ENCODE measurements at places on chromosomes 5 and 9.

DNA sequence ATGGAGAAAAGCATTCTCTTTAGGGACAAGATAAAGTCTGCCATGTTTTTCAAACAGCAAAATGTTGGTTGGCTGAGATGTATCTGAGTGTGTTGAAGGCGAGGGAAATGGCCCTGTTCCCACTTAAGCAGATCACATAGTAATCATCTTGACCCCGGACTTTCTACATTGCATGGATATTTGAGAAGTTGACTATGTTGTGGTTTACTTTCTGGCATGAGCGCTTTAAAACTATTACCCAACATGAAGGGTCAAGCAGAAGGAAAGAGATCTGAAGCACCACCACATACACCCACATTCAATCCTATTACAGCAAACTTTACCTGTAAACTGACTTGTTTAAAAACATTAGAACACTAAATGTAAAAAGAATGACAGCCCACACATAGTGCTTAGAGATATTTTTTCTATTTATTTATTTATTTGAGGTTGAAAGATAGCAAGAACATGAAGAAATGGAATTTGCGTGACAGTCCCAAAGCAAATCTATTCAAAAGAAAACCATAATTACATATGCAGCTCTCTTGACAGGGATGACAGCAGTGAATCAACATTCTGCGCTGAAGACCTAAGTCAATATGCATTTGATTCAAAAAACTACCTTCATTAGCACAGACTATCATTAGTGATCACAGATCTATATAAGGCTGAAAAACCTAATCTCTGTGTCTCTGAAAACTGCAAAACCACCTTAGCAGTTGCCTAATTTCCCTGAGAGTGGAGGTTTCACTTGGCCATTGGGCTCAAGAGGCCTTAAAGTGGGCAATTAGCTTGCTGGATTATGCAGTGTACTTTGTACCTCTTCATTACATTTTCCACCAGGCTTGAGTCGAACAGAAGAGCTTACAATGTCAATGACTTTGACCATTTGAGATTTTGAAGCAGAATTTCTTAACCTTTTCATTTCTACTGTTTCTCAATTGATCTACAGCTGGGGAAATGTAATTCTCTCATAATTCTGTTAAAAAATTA lies 195.0 kb downstream of the PDE4D start:
- no peak for DNase-seq

GRCh38 chr9:699396-699795 lies 142.1 kb upstream of the DMRT1 start:
- DNase-seq, result no peak

- DNase-seq, result peak; percentile 25
Observed at GRCh38 chr5:83354958-83355357, 116.6 kb upstream of the VCAN start.

GRCh38 chr9:103152473-103152872 lies 157.3 kb downstream of the CYLC2 start:
- peak; percentile 39 for DNase-seq

GRCh38 chr9:119071636-119072035 lies 297.6 kb downstream of the BRINP1 start:
- DNase-seq, result no peak

GRCh38 chr5:143402553-143403333 lies 743 bp downstream of the NR3C1 start:
- no peak for DNase-seq

DNA sequence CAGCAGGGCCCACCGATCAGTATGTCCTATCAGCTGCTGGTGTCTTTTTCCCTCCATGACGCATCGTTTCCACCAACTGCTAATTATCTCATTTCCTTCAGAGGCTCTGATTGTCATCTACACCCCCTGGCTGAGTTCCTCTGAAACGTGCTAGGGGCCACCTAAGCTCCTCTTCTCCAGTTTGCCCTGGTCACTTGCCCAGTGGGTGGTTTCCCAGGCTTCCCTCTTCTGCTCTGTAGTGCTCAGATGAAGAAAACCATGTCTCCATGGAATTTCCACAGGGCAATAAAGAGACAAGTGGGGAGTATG lies 65.3 kb downstream of the TSTD2 start:
- DNase-seq, result no peak

- DNase-seq, result no peak
Observed at GRCh38 chr9:85713897-85714296, 27.9 kb downstream of the AGTPBP1 start.

- peak; percentile 74 for DNase-seq
Observed at GRCh38 chr5:97297063-97297703, 114.1 kb upstream of the RIOK2 start.

DNA sequence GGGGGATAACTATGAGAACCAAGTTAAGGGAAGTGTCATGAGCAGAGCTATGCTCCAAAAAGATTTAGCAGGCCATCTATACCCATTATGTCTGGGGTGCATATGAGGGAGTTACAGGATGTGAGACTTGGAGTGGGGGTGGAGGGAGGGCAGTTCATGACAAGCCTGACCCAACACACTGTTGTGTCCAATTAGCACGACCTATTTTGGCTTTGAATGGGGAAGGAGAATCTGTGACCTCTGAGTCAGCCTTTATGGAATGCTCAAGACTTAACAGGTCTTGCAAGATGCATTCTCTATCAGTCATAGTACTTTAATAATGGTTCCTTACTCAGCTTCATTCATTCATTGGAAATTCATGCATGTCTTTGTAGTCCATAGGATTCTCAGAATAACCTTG lies 71.7 kb downstream of the GRIA1 start:
- DNase-seq, result no peak

DNA sequence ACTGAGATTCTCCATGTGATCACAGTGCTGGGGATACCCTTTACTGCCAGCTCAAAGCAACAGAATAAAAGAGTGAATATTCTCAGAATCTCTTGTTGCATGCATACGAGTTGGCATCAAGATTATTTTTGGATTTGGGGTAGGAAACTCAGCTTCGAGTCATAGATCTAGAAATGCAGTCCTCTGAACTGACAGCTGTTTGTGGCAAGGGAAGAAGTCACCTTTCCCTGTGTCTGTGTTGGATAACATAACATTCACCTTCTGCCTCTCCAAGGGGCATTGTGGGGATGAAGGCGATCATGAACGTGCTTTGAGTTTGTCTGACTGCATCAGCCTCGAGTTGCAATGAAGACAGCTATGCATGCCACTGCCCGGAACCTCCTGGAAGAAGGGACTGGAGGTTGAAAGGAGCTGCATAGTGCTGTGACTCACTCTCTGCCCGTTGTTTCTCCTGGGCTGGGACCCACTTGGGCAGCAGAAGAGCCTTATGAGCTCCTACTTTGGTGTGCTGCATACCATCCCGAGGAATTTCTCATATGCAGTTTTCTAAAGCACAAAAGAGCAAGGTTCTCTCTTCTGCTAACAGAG lies 231.7 kb downstream of the ARHGAP26 start:
- DNase-seq, result no peak

GRCh38 chr5:65111961-65112658 lies 343.4 kb downstream of the CWC27 start:
- DNase-seq, result no peak

DNA sequence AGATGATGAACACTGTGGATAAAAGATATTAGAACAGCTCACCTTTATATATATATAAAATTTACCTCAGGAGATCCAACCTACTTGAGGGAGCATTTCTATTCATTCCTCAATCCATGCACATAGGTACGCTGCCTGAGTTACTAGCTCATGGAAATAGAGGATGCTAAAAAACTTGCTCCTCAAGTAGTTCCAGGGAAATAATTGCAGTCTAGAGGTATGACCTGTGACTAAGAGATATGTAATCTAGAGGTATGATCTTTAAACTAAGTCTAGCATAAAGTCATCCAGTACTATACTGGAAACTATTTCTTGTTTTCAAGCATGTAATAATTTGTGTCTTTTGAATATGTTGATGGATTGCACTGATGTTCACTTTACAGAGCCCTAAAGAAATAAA lies 471.2 kb downstream of the TAF11L14 start:
- no peak for DNase-seq

DNA sequence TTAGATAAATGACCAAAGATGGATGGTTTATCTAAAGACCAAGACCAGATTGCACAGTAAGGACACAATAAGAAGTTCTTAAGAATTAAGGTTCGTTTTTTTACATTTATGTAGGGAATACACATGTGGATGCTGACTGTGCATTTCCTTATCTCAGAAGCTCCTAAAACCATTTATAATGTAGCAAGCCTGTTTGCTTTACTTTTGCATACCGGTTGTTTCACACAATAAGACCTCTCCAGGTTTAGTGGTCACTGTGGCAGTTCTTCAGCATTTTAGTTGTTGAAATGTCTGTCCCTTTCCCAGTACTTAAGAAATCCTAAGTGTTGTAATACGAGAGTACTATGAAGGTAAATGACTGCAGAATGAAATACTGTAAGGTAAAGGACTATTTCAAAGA lies 43.6 kb downstream of the BASP1 start:
- no peak for DNase-seq

GRCh38 chr5:1259806-1260480 lies 34.8 kb downstream of the SLC6A18 start:
- no peak for DNase-seq

DNA sequence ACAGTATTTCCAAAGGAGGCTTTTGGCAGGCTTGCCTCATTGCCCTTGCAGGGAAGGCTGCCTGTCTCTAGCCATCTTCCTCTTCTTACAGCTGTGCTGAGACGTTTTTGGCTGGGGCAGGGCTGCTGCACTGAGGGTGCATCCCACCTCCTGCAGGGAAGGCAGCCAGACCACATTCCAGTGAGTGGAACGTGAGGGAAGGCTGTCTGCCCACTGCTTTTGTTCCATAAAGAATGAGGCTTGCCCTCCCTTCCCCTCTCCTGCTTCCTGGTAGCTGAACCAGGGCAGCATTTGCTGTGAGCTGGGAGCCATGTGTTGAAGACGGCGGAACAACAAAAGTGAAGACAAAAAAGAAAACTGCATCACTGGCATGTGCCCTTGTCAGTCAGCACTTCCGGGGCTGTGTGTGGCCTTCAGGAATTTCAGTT lies 16.8 kb downstream of the MGAT1 start:
- no peak for DNase-seq

DNA sequence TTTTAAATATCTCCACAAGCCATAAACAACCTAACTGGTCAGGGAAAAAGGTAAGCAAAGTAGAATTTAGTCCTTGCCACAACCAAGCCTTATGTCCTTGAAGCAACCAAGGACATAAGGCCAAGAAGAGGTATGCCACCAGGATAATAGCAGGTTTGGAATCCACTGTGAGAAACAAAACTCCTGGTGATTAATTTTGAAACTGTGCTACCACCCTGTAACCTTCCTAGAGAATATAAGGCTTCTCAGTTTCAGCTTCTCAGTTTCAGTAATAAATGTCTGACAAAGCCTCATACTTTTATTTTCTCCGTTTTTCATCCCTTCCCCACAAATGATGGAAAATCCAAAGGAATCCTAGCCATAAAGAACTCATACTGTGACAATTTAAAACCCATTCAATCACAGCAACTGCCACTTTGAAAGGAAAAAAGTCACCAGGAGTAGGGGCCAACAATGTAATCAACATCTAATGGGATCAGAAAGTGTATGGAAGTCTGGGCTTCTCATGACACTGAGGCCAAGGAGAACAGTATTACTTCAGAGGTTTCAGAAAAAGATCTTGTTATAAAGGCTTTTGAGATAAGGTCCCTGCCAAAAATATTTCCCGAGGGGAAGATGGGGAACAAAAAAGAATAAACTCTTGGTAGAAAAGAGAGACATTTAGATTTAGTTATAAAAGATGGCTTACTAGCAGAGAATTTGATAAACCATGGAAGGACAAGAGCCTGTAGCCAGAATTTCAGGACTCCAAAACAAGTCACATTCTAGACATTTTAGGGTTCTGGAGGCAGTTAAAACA lies 189.2 kb downstream of the TSSK1B start:
- DNase-seq, result no peak

GRCh38 chr9:93520523-93520922 lies 55.9 kb upstream of the PHF2 start:
- DNase-seq, result no peak

- DNase-seq, result no peak
Observed at GRCh38 chr5:141484641-141485311, at the start of gene PCDHGC4. PCDHGC4 (plus strand) TSS chr5:141485030; CDS start chr5:141485174, 144 bp downstream.

GRCh38 chr5:33231935-33232334 lies 208.8 kb upstream of the TARS1 start:
- DNase-seq, result no peak

- no peak for DNase-seq
Observed at GRCh38 chr9:88280816-88281382, 107.3 kb upstream of the SPIN1 start.

GRCh38 chr5:143488381-143488780 lies 84.9 kb upstream of the NR3C1 start:
- DNase-seq, result no peak

GRCh38 chr5:178532236-178532635 lies 58.0 kb downstream of the COL23A1 start:
- no peak for DNase-seq

- no peak for DNase-seq
Observed at GRCh38 chr5:15525703-15526275, 25.8 kb downstream of the FBXL7 start.

DNA sequence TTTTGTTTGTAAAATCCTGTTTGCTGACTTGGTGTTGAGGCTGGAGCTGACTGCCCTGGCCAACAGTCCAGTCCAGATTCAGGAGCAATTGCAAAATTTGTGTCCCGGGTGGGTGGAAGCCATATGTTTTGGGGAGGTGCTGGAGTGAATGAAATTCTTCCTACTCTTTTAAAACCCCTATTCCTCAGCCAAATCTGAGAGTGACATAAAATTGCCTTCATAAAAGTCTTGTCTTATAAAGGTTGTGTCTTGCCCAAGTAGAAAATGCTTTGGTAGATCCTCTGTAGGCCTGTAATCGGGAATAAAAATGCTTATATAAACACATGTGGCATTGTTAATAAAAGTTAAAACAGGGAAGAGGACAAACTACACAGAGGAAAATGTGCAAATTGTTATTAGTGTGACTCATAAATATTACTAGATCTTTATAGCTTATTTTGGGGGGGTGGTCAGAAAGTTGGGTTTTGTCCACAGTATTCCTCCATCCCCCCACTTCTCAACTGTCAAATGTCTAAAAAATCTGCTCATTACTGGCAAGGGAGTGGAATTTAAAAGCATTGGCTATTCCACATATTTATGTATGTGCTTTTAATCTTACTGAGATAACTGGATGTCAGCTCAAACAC lies 45.6 kb downstream of the NNT start:
- DNase-seq, result no peak

GRCh38 chr5:65292196-65292595 lies 189.5 kb downstream of the ADAMTS6 start:
- no peak for DNase-seq

DNA sequence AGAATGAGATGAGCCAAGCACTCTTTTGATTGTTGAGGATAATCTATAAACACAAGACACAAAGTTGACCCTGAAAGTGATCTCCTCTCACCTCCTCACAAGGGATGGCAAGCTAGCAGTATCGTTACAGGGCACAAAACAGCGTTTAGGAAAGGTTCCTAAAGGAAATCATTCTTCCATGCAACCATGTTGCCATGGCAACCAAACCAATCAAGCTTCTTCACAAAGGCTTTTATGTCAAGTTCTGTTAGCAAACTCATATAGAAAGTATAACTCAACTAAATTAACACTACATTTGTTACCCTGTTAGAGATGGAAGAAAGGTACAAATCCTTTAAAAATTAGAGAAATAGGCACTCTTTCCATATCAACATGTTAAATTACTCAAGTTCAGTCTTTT lies 1016.8 kb upstream of the DMAC1 start:
- peak; percentile 76 for DNase-seq

GRCh38 chr9:126000256-126000655 lies 253.1 kb downstream of the PBX3 start:
- no peak for DNase-seq

Data from HAP-1 (cell line).